Right cardiac atrium (tissue), 5 donors: ENCODE measurements at places on chromosomes 3 and 15. TPM values are rescaled to one million over a fixed set of nuclear protein-coding genes. Genes with fewer than 3 reads are reported as not detected.

- DNase-seq = no peak
Observed at GRCh38 chr3:150602426-150603152, 532 bp upstream of the SELENOT start.

DNA sequence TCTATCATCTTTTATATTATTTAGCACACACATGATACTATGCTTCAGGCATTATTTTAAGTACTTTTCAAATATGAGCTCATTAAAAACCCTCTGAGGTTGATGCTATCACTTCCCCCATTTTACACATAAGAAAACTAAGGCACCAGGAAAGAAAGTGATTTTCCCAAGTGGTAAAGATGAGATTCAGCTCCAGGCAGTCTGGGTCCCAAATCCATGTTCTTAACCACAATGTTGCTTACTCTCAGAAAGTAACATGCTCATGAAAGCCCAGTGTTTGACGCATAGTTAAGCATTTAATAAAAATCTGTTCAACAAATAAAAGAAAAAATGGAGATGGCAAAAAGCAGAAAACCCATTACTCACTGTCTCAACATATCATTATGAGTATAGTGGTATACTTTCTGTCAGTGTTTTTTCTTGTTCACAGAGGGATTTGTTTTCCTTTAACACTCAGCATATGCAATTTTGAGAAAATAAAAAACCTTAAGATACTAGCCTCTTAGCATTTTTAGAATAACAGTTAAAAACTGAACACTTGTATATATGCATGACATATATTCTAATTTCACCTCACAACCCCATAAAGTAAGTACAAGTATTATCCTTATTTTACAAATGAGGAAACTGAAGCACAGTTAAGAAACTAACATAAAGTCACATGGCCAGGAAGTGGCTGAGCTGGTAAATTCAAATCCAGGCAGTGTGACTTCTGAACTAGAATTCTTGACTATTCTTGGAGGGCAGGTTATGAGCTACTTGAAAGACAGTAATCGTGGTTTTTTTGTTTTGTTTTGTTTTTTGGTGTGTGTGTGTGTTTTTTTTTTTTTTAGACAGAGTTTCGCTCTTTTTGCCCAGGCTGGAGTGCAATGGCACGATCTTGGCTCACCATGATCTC is 10.4 kb downstream of the PEAK1 start:
- DNase-seq = no peak

DNA sequence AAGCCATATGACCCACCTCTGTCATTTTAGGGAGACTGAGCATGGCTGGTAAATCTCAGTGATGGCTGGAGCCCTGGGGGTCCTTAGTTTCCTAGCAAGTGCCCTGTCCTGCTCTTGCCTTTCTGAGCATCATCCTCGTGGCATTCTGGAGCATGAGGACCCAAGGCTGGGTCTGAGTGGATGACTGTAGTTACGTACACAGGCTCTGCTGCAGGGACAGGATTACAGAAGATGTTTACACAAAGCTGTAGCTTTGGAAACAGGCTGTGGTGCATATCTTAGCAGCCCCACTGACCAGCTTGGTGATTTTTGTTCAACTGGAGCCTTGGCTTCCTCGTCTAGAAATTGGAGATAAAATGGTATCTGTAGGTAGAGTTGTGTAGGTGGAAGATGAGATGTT is 272.9 kb upstream of the CTDSPL start:
- DNase-seq = no peak

DNA sequence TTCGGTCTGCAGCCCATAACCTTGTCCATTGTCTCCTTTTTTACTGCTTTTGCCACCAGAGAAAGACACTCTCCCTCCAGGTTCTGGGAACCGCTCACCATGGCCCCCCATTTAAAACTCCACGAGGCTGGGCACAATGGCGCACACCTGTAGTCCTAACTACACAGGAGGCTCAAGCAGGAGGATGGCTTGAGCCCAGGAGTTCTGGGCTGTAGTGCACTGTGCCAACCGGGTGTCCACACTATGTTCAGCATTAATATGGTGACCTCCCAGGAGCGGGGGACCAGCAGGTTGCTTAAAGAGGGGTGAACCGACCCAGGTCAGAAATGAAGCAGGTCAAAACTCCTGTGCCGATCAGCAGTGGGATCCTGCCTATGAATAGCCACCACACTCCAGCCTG is 28.0 kb upstream of the IDH2 start:
- DNase-seq = no peak

- DNase-seq = no peak
Observed at GRCh38 chr15:51579012-51579411, 43.6 kb downstream of the DMXL2 start.

DNA sequence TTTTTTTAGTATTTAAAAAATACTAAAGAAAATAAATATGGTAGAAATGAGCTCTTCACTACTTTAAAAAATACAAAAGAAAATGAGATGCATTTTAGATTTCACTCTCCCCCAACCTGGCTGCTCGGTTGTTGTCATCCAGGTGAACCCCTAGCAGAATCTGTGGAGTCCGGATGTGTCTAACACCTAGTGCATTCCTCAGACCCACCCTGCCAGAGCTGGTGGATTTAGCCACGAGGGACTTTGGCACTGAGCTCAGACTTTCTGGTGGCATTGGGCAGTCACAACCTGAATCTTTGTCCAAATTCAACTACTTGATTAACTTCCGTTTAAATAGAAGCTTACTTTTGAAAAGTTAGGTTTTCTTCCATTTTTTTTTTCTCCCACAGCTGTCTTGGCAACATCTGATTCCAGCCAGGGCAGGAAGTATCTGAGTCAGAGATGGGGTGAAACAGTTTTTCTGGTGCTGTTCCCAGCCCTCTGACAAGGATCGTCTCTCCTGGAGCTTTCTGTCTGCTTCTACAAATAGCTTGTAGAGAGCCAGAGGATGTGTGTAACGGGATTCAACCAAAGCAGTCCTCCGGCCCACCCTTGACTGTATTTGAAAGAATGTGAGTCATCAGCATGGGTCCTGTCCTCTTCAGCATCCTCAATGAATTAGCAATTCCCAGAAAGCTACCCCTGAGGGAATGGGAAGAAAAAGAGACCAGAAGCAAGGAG is 301.8 kb upstream of the MCTP2 start:
- DNase-seq = no peak

DNA sequence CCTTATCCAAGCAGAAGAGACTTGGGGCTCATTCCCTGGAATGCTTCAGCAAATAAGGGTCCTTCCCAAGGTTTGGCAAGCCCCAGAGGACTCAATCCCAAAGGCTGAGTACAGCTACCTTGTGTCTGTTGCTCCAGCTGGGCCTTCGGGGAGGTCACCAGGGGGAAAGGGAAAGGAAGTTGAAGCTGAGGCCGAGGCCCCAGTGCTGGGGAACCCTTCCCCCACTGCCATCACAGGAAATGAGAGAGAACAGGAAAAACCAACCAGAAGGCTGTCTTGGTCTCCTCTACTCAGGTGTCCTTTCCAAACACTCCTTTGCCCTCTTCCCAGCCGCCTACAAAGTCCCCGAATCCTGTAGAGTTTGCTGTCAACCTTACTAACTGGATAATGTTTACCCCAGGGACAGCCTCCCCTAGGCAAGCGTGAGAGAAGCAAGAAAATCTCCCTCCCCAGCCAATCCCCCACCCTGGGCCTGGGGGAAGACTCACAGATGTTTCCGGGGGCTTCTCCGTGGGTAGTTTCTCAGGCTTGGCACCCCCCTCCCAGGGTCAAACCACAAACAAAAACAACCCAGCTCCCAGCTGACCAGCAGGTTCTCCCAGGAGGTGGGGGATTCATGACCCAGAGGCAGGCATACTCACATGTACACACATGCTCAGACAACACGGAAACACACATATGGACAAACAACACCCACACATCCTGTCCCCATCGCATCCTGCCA is 5.5 kb downstream of the CSRNP1 start:
- DNase-seq = no peak

DNA sequence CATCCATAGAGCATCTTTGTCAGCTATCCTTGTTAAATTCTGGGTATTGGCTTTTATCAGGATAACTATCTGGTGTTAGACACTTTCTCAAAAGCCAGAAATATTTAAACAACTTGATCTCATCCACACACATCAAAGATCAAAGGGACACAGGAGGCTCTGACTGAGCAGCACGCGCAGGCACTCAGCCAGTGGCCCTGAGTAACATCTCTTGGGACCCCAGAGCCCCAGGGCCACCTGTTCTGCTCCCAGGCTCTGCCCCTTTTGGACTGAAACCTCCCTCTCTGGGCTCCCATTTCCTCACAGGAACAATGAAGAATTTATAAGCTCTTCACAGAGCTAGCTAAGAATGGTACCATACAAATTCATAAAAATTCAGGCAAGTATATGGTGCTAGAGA is 16.1 kb downstream of the ATP10A start:
- no peak for DNase-seq

DNA sequence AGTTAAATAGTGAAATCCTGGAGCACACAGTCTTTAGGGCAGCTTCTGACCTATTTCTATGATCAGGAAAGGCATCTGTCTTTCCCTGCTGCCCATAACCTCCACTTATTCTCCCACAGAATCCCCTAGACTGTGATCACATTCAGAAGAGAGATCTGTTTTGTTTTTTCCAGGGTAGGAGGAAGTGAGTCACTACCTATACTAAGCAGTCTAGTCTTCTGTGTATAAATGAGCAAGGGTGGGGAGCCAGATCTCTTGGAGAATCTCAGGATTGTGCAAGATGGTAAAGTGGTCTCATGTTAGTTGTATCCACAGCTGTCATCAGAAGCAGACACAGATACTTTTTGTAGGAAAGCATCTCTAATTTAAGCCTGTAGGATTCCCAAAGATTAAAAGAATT is 11.8 kb upstream of the FBXO22 start:
- DNase-seq = no peak

GRCh38 chr3:189324538-189325138 is 152.9 kb downstream of the TPRG1 start:
- peak; percentile 35 for DNase-seq

DNA sequence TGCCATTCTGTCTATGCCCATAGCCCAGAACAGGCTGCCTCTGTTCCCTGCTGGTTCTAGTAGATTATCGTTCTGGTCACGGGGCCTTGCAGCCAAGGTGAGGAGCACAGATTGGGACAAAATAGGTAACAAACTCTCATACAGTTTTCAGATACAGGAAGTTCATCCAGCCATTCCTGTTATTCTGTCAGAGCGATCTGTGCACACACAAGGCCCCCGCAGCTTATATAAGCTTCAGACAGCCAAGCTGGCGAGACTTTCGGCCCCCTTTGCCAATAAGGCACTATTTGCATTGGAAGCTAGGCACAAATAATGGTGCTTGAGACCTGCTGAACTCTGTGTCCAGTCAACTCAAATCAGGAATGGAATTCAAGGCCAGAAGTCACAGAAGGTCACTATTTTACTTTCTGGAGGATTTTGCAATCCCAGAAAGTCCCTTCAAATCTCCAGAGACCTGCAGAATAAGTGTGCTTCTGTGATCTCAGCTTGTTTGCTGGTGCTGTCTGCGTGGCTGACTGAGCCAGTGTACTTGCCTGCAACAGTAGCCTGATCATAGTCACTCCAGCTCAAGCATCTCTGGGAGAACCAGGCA is 69.4 kb downstream of the BFSP2 start:
- peak; percentile 87 for DNase-seq

DNA sequence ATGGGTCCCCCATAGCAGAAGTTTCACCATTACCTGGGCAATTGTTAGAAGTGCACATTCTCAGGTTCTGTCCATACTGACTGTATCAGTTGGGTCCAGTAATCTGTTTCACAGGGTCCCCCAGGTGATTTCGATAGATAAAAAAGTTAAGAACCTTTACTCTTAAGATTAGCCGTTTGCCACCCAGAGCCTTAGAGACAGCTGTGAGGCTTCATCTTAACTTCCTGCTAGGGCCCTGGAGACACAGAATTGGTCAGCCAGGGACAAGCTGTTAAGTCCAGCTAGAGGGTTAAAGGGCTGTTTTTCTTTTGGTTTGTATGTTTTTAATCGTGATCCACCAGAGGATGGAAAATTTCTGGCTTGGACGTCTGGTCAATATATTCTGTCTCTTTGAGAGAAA is 6.7 kb downstream of the FAM162A start:
- DNase-seq = no peak

DNA sequence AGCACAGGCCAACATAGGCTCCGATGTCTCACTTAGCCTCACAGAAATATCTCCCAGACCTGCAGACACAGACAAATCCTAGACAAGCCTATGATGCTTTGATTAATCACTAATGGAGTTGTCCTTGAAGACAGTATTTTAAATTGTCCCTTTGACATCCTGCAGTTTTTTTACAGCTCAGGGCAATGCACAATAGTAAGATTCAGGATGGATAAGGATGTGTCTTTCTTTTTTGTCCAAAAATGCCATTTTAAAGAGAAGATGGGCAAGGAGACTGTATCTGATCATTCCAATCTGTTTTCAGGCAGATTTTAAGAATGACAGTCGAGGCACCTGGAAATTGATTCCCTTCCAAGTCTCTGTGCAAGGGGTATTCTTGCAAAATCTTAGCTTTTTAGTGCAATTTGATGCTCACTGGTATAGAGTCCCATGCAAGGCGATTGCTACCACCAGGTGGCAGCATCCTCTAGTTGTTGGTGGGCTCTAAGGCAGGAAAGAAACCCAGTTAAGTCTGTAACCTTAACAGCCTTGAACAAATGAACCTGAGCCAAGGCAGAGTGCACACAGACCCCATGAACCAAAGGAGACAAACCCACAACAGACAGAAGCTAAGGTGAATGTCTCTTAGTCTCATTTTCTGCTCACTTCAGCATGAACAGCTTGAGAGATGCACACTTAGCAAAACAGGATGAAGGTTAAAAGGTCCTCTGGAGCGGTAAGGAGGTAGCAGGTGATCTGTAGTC is 51.2 kb upstream of the MINAR1 start:
- DNase-seq = peak; percentile 87

- no peak for DNase-seq
Observed at GRCh38 chr15:79292011-79292410, 9.5 kb downstream of the ANKRD34C start.

GRCh38 chr3:43257850-43258249 is 28.5 kb upstream of the SNRK start:
- DNase-seq = no peak

GRCh38 chr15:49235446-49236124 is 65.5 kb downstream of the GALK2 start:
- DNase-seq = peak; percentile 50

GRCh38 chr3:10816019-10816862 is at the start of gene SLC6A11:
TSS of gene SLC6A11 (plus strand) at chr3:10816228. CDS start at chr3:10816266, 38 bp downstream.
- peak; percentile 51 for DNase-seq

- DNase-seq = no peak
Observed at GRCh38 chr3:37956723-37957538, 33.7 kb upstream of the VILL start.

GRCh38 chr3:130014526-130014925 is 40.0 kb downstream of the TRH start:
- DNase-seq = no peak

DNA sequence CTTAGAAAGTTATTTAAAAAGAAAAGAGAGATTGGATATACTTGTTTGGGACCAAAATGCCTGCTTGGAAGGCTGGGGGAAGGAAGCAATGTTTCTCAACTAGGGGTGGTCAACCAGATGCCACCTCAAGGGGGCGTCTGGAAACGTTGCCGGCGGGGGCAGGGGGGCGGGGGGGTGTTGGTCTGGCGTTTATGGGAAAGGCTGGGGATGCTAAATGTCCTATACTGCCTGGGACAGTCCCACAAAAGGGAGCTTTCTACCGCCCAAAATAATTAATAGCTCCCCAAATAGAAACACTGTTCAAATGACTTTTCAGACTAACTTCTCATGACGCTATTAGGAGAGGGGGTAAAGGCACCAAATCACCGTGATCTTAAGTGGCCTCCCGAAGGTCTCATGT is 2.2 kb downstream of the POLG start:
- DNase-seq = no peak

Gene NR1I2
- 0.07 TPM for polyA plus RNA-seq

Gene AADAC
- not detected for polyA plus RNA-seq

Gene DGKG
- polyA plus RNA-seq = 4.5 TPM

Gene CCDC32
- polyA plus RNA-seq = 33.7 TPM

Gene CD86
- polyA plus RNA-seq = 0.91 TPM

Gene UACA
- 28.9 TPM for polyA plus RNA-seq

Gene ADAMTS17
- 1.2 TPM for polyA plus RNA-seq

Gene GATA2
- 14.3 TPM for polyA plus RNA-seq

Gene CAPN3
- 11.4 TPM for polyA plus RNA-seq
